ENCODE measurements at places on chromosomes 7 and 10.

DNA sequence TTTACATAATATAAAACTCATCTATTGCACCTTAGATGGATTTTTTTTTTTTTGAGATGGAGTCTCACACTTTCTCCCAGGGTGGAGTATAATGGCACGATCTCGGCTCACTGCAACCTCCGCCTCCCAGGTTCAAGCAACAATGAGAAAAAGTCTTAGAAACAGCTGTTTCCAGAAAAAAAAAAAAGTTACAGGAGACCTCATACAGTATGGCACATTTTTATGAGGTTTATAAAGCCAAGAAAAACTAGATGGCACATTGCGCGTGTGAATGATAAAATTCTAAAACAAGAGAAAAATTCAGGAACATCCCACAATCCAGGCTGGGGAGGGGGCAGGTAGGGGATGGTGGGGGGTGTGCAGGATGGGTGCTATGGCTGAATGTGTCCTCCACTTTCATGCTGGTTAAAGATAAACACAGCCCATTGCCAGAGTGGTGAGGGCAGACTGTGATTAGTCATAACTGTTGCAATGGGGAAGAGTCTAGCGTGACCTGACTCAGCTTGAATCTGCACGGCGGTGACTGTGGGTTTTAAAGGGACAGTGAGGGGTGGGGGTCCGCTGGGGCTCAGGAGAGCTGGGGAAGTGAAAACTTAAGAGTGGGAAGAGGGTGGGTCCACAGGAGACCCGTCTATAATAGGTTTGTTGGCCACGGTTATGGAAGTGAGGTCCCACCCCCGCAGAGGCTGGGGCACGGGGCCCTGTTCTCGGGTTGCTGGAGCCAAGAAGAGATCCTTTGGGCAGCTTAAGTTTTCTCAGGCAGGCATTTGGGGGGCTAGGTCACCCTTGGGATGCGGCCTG lies 11.9 kb upstream of the LRRC27 start:
- DNase-seq: peak; percentile 50

- DNase-seq: no peak
Measured at GRCh38 chr7:43850348-43851116, 18.8 kb downstream of the MRPS24 start.

DNA sequence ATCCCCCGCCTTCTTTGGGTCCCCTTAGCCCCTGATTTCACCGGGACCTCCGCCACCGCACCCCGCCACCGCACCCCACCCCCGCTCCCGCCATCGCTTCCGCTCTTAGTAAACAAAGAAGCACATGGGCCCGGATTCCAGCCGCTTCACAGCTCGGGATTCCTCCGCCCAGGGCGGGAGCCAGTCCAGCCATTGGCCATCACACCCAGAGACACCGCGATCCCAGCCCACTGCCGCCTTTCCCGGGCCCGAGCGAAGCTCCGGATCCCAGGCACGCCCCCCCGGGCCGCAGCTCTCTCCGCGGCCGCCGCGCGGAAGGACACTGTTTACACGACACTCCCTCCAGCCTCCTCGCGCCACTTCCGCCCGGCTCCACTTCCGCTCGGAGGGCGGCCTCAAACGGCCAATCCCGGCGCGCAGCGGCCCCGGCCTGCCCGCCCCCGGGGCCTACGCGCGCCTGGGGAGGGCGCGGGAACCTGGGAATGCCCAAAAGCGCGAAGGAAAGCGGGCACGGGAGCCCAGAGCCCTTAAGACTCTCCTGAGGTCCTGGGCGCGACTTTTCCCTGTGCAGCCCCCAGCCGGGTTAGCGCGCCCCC lies 679 bp downstream of the MCM7 start:
- DNase-seq: peak; percentile 91

GRCh38 chr7:1388703-1389335 lies 70.5 kb downstream of the MICALL2 start:
- no peak for DNase-seq

DNA sequence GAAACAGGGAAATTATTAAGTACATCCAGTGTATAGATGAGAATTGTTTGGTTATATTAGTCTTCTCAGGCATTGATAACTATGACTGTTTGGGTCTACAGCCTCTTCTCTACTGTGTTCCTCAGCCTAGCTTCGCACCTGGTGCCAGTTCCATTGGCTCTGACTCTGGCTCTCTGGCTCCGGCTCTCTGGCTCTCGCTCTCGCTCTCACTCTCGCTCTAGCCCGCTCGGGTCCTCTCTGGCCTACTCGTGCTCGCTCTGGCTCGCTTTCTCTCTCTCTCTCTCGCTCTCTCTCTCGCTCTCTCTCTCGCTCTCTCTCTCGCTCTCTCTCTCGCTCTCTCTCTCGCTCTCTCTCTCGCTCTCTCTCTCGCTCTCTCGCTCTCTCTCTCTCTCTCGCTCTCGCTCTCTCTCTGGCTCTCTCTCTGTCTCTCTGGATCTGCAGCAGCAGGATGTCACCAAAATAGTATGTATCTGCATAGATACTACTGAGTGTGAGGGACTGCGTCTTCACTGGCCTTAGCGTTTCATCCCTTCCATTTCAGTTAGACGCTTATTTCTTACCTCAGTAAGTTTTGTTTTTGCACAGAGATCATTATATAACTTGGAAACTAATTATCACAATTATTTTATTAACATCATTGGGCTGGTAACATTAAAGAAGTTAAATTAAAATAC lies 6.5 kb upstream of the SSBP1 start:
- DNase-seq: no peak

DNA sequence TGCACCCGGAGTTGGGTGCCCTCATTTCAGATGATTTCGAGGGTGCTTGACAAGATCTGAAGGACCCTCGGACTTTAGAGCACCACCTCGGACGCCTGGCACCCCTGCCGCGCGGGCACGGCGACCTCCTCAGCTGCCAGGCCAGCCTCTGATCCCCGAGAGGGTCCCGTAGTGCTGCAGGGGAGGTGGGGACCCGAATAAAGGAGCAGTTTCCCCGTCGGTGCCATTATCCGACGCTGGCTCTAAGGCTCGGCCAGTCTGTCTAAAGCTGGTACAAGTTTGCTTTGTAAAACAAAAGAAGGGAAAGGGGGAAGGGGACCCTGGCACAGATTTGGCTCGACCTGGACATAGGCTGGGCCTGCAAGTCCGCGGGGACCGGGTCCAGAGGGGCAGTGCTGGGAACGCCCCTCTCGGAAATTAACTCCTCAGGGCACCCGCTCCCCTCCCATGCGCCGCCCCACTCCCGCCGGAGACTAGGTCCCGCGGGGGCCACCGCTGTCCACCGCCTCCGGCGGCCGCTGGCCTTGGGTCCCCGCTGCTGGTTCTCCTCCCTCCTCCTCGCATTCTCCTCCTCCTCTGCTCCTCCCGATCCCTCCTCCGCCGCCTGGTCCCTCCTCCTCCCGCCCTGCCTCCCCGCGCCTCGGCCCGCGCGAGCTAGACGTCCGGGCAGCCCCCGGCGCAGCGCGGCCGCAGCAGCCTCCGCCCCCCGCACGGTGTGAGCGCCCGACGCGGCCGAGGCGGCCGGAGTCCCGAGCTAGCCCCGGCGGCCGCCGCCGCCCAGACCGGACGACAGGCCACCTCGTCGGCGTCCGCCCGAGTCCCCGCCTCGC lies at the start of gene EGFR:
EGFR (plus strand) TSS at position 657 of the 830 bp plus-strand sequence. CDS start 261 bp downstream, outside the sequence.
- no peak for DNase-seq

DNA sequence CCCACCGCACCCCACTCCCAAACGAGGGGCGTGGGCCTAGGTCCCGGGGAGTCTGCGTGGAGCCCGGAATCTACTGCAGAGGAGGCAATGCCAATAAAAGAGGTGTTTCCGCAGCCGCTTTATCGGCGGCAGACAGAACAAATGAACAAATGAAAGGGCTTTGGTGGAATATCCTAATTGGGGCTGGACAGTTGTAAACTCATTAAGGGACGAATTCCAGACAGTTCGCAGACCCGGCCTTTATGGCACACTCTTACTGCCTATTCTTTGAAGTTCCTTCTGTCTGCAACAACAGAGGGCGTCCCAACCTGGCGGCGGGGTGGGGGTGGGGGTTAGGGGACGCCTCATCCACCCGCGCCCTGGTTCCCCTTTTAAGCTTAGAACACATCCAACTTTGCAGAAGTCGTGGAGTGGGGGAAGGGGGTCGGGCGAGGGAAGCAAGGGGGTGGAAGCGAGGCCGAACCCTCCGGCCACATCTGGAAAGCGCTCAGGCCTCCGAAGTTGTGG lies 4.1 kb downstream of the HOXA9 start:
- DNase-seq: no peak

DNA sequence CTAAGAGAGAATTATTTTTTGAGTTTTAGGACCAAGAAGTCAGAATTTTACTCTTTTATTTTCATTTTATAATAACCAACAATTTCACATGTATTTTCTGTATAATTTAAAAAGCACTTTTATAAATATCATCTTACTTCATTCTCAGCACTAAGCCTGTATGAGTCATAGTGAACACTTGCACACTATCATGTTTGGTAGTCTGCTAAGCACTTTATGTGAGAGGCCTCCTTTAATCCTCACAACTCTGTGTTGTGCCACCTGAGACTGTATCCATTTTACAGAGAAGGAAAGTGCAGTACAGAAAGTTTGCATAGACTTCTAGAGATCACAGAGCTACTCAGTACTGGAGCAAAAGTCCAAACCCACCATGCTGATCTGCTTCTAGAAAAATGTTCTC lies 939.6 kb downstream of the NRG3 start:
- no peak for DNase-seq

- DNase-seq: peak; percentile 10
Measured at GRCh38 chr7:79454361-79454960, 994 bp upstream of the MAGI2 start.

- peak; percentile 36 for DNase-seq
Measured at GRCh38 chr10:32005050-32005449, 51.2 kb downstream of the KIF5B start.

DNA sequence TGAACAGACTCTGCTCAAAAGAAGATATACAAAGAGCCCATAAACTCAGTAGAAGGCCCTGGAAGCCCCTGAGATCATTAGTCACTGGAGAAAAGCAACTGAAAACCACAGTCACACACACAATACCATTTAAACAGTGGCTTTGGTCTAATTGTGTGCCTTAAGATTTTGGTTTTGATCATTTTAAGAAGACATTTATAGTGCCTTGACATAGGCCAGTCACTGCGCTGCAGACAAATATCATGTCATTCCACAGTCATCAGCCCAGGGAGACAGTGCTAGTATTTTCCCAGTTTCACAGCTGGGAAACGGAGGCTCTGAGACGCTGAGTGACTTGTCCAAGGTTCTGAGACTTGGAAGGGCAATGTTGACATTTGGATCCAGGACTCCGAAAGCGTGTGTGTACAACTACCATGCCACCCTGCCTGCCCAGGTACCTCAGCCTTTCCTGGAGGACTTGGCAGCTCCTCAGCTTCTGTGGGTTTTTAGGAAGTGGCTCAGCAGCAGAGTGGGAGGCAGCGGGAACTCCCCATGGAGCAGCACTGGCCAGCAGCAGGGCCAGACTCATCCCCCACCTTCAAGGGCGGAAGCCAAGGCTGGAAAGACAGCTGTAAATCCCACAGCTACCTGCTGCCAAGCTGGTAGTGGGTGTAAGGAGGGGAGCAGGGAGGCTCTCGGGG lies 173.9 kb downstream of the WDR11 start:
- DNase-seq: no peak

GRCh38 chr7:84294847-84295455 lies 100.4 kb upstream of the SEMA3A start:
- DNase-seq: no peak

DNA sequence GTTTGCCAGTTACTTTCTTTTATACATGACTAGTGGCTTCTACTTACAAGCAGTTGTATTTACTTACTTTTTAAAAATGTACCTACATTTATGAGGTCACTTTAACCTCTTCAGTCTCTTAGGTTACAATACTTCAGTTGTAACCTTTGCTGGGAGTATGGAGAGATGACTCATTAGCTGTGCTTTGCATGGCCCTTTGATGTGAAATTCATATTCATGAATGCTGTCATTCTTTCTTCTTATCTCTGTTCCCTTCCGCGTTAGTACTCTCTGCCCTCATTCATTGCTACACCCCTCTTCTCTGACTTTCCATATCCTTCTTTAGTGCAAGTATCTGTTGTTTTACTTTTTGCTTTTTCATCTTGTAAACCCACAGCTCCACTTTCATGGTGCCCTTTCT lies 164.3 kb downstream of the BMPER start:
- DNase-seq: no peak

- no peak for DNase-seq
Measured at GRCh38 chr7:41333511-41333910, 369.4 kb downstream of the INHBA start.

GRCh38 chr10:98308669-98309365 lies 40.8 kb upstream of the LOXL4 start:
- DNase-seq: no peak

GRCh38 chr10:4519658-4520402 lies 306.2 kb upstream of the AKR1E2 start:
- DNase-seq: no peak

- DNase-seq: no peak
Measured at GRCh38 chr10:61164458-61165160, 220.6 kb upstream of the RHOBTB1 start.

DNA sequence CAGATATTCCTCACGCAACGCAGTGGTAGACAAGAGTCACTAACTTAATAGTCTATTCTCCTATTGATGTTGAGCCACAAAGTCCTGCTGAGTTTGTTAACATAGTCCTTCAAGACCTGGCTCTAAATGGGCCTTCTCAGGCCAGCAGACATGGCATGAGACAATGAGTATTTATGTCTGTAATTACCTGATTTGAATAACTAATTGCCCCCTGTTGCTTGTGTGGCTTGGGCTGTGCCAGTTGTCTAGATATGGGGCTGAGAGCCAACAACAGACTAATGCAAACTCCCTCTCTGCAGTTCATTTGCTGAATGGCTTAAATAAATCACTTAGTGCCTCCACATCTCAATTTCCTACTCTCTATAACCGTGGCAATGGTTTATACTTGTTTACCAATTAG lies 65.5 kb upstream of the VWC2 start:
- no peak for DNase-seq

- no peak for DNase-seq
Measured at GRCh38 chr10:126060261-126060931, 164.0 kb downstream of the FANK1 start.

DNA sequence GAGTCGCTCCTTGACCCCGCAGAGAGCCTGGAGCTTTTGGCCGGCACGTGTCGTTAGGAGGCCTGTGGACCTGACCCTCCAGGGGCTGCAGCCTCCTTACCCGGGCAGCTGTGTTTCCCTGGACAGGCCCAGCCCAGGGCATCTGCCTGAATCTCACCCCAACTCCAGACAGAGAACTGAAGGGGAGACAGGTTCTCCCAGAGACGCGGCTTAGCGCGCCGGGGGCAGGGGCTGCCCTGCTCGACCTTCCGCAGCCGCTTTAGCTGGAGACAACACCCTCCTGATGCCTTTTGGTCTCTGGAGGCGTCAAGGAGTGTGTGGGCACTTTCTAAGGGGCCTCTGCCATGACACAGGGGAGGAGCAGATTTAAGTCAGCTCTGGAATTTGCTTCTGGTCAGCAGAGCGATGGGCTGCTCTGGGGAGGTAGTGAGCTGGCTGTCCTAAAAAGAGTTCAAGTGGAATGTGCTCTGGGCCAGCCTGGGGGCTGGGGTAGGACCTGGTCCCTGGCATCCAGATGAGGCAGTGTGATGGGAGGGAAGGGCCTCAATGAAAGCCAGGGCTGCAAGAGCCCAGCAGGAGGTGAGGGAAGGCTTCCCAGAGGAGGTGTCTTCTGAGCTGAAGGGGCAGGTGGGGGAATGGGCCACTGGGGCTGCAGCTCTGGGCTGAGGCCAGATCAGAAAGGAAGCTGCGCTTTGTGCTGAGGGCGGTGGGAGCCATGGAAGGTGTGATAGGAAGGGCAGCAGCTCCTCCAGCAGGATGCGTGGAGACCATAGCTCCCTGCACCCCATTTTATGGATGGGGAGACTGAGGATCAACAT lies 5.8 kb downstream of the GRIFIN start:
- DNase-seq: no peak
